NCI-H446 (cell line): ENCODE measurements at places on chromosomes 12 and 14.

- no peak for DNase-seq
Observed at GRCh38 chr12:89126712-89127111, 225.6 kb downstream of the DUSP6 start.

DNA sequence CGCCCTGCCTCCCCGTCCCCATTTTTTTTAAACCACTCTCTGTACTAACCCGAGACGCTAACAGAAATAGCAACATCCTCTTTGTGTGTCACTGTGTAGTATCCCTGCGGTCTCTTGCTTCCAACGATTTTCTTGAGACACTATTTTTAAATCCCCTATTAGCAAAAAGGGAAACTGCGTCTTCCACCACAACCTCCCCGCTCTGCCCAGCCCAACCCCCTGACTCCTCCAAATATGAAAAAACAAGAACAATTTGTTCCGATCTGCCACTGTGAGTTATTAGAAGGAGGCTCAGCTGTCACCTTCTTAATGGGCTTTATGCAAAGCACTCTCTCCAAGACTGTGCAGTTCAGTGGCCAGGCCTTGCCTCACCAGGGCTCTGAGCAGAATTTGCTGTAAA lies 76.3 kb downstream of the MAP1LC3B2 start:
- no peak for DNase-seq

GRCh38 chr12:54016051-54016450 lies 7.3 kb downstream of the HOXC8 start:
- DNase-seq: no peak

DNA sequence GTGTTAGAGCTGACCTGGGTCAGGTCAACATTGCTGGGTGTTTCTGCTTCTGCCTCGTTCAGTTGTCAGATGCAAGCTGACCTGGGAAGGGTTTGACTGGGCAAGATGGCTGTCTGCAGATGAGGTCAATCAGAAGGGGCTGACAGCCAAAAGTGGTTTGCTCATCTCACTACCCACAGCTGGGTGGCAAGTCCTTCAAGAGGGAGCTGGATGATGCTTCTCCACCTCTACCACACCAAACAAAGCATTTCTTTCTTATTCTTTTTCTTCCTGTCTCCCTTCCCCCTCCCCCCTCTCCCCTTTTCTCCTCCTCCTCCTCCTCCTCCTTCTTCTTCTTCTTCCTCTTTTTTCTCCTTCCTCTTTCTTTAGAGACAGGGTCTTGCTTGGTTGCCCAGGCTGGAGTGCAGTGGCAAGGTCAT lies 268.2 kb upstream of the PLEKHG7 start:
- DNase-seq: no peak

DNA sequence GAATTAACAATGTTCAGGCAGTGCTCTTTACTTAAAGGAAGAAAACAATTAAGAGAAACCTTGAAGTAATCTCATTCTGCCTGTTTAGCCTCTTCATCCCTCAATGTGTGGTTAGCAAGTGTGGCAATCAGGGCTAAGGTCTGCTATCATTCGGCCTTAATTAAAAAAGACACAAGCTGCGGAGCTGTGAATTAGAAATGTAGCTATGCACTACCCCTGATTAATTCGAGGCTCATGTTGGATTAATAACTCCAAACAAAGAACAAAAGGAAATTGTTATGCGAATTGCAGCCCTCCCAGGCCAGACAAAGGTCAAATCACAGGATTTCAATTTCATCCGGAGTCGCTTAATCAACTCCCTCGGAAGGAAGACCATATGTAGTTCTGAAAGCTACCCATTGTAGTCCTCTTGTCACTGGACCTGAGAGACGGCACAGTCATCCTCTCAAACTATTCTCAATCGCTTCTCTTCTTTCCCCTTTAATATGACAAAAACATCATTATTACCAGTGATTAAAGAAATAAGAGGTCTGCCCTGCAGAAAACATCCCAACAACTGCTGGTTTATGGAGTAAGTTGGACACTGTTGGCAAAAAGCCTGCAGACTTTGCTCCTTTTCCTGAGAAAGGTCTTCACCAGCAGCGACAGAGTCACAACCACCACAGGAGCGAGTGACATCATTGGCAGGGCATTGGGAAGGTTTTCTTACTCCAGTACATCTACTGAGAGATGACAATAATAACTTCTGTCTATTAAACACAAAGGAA lies 71.1 kb upstream of the SOX5 start:
- DNase-seq: no peak

DNA sequence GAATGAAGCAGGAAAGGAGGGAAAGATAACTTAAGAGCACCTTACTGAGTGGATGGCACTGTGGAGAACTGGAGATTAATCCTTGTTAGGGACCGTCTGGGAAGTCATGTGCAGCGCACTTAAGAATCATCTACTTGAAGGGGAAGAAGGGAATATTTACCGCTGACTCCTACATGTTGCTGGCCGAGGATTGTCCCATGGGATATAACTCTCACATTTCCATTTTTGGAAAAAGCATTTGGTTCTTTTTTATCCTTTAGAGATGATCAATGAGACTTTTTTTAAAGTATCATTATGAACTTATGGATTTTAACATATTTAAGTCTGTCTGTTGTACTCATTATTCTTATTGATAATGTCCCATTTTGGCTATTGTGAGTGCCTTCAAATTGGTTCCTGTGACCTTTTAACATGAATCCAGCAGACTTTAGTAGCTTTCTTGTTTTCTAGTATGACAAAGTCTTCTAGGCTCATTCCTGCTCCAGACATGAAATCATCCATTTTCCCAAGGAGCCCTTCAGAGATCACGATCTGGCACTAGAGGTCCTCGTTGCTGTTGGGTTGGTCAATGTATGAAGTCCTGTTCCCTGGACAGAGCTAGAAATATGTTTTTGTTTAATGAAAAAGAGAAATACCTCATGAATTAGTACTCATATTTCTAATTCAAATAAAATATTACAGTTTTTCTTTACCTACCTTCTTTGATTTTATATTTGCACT lies 20.2 kb upstream of the FAM234B start:
- no peak for DNase-seq

DNA sequence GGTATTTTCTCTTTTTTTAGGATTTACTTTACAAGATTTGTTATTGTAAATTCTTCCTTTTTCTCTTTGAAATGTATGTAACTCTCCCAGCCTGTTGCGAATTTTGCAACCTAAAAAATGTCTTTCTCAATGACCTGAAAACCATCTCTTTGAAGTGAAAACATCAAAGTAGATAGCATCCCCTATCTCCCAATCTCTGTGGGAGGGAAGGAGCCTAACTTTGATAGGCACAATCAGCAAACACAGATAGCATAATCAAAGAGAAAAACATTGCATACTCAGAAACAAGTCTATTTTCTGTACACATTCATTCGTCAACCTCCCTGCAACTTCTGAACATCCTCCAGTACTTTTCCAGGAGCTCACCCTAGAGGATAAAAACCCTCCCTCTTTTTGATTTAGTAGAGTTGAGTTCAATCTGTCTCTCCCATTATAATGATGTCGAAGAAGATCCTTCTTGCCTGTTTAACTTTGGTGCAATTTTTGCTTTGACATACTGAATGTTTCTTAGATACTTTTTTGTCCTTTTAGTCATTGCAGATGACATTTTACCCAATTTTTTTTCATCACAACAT lies 849.2 kb upstream of the LRFN5 start:
- DNase-seq: no peak

DNA sequence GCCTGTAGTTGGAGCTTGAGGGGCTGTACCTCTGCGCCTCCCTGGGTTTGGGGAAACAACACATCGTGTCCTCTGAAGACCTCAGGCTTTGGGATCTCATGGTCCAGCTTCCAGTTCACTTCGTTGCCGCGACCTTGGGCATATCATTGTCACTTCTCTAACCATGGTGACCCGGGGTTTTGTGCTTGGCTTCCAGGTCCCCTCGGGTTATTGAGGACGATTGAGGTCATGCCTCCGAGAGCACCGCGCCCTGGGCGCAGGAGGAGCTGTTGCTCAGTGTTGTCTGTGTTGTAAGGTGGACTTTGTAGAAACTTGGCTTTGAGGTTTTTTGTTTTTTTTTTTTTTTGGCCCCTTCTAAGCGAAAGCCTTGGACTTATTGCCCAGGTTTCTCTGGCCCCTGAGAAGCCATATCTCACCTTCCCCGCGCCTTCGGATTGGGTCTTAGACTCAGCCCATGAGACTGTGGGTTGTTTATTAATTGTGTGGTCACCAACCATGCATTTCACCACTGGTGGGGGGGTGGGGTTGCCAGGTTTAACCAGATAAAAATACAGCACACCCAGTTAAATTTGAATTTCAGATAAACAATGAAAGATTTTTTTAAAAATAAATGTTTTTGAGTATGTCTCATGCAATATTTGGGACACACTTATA lies 2.6 kb downstream of the BCL7A start:
- DNase-seq: no peak

DNA sequence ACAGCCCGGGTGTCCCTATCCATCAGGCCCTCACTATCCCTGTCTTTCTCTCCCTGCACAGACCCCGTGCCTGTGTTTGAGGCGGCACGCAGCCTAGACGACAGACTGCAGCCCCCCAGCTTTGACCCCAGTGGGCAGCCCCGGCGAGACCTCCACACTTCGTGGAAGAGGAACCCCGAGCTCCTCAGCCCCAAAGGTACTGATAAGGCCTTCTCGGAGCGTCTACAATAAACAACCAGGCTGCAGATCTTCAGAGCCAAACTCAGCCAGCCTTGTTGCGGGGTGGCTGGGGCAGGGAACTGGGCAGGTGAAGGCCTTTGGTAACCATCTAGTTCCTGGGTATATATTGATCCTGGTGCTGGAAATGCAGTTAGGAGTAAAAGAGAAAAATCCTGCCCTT lies 77.5 kb downstream of the PHETA1 start:
- DNase-seq: no peak

DNA sequence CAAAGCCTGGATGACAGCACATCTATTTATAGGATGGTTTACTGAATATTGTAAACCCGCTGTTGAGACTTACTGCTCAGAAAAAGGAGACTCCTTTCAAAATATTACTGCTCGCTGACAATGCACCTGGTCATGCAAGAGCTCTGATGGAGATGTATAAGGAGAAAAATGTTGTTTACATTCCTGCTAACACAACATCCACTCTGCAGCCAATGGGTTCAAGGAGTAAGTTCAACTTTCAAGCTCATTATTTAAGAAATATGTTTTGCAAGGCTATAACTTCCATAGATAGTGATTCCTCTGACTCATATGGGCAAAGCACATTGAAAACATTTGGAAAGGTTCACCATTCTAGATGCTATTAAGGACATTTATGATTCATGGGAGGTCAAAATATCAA lies 201.7 kb downstream of the SNAPC1 start:
- DNase-seq: no peak

DNA sequence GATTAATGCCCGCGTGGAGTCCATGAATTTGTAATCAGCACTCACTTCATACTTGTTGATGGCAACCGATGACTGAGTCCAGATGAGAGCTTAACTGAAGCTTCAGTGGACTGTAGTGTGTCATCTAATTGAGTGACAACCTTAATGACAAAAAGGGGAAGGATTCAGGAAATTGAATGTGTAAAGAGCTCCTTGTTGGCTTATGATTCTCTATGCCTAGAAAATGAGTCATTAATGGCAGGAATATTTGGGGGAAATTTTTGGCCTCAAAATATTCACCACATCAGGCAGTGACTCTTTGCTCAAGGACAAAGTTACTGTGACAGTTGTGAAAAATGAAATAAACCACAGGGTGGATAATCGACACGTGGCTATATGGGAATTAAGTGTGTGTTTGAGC lies 55.3 kb upstream of the STON2 start:
- no peak for DNase-seq

- no peak for DNase-seq
Observed at GRCh38 chr12:15485466-15485865, 163.2 kb downstream of the PTPRO start.

DNA sequence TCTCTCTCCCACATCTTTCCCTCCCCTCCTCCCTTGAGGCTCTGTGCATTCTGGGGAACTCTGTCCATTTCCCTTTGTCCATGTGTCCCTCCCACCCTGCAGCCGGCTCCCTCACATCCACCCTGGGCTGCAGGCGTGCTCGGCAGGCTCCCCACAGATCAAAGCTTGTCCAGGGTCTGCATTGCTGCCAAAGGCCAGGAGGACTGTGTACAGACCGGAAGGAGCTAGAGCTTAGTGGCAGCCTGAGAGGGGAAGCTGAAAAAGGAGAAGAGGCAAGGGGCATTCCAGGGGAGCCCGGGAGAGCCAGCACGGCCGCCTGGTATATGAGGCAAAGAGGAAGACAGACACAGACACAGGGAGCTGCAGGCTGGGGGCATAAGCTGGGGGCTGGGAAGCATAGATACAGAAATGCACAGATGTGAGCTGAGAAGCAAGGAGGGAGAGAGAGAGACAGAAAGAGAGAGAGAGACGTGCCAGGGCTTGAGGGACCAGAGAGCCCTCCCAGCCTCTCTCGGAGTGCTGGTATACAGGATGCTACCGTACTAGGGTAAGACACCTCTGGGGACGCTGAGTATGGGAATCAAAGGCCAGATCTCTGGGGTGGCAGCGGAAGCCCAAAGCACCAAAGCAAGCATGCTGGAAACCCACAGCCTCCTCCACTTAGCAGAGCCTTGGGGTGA lies 3.3 kb downstream of the CD4 start:
- no peak for DNase-seq

DNA sequence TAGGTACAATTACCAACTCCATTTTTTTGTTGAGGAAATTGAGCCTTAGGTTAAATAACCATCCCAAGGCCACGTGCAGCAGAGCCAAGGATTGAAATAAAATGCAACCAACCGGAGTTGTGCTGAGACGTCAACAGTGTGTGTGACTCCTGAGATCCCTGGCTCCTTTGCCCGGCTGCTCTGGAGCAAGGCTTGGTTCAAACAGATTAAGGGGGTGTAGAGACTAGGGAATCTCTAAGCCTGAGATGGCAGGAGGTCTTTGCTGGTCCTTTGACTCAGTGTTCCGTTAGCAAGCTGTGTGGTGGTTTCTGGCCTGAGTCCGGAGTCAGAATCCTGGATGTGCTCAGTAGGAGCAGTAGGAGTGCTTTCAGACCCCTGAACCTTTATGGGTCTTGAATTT lies 1.4 kb upstream of the SLC8A3 start:
- DNase-seq: no peak

DNA sequence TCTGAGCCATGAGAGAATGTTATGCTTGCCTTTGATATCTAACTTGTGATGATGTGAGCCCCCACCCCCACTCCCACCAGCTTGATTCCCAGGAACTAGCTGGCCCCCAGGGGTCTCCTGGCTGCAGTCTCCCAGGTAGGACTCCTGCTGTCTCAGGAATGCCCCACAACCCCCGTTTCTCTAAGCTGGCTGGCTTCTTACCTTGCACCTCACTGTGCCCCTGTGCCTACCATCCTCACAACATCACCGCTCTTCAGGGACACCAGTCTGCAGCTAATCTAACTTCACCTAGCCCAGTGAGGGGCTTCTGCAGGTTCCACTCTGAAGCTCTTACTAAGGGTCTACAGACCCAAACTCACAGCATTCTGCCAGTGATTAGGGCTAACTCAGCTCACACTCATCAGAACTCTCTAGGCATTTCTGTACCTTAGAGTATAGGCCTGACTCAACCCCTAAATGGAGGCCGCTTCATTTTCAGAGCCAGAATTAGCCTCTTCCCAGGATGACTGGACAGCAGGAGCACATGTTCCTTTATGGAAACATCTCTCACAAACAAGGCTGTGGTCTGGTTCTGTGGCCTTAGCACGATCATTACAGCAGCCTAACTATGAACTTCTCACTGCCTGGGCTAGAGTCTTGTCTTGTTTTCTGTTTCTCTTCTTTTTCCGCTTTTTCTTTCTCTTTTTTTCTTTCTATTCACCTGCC lies 72.8 kb upstream of the IFNG-AS1 start:
- DNase-seq: no peak

- DNase-seq: peak; percentile 60
Observed at GRCh38 chr12:125129591-125130255, 64.5 kb downstream of the AACS start.

GRCh38 chr12:31363416-31363809 lies 37.5 kb upstream of the SINHCAF start:
- no peak for DNase-seq

GRCh38 chr14:101082036-101082435 lies 178.5 kb upstream of the RTL1 start:
- DNase-seq: no peak
